Cerebellar nuclear complex (tissue), 1 donor: ENCODE measurements at places on chromosomes 3 and 15.

GRCh38 chr3:71707595-71707994 lies 17.6 kb downstream of the EIF4E3 start:
- DNase-seq, result no peak

GRCh38 chr3:142664819-142665218 lies 59.0 kb upstream of the TRPC1 start:
- no peak for DNase-seq

GRCh38 chr15:53835309-53835708 lies 75.8 kb upstream of the WDR72 start:
- no peak for DNase-seq

DNA sequence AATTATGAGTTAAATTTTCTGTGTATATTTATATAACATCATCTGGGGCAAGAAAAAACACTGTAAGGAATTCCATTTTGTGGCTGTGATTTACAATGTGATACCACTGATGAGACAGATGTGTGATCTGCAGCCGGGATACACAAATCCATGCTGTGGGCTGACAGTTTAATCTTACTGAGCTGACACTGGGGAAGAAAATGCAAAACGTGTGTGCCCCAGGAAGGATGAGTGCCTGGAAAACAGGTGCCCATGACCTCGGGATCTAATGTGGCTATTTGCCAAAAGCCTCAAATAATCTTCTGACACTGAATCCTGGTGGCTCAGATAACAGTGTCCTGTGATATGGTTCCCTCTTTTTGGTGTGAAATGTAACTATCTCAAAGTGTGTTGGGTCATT lies 10.5 kb downstream of the MYRIP start:
- DNase-seq, result no peak

DNA sequence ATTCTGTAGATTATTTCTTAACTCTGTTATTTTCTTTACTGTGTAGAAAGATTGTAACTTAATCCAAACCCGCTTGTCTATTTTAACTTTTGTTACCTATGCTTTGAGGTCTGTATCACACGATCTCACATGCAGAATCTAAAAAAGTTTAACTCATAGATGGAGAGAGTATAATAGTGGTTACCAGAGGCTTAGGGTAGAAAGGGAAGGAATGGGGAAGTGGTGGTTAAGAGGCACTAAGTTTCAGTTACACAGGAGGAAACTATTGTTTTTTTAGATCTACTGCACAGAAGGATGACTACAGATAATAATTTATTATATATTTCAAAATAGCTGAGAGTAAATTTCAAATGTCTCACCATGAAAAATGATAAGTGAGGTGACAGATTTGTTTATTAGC lies 515.2 kb downstream of the RSL24D1 start:
- no peak for DNase-seq

GRCh38 chr15:79004336-79004735 lies 59.5 kb upstream of the CTSH start:
- DNase-seq, result no peak

DNA sequence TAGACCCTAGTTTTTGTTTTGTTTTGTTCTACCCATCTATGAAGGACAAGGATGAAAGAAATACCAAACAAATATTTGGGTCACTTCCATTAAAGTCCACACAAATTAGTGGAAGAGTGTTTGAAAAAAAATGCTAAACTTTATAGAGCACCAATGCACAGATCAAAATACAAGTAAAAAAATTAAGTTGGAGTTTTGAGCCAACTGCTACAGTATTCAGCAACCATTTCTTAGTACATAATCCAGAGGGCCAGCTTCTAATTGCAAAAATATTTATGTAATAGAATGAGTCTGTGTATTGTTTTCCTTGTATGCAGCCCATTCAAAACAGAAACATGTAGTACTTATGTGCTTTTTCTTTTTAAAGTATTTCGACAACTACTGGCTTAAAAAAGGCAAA lies 121.1 kb downstream of the CBLB start:
- no peak for DNase-seq

DNA sequence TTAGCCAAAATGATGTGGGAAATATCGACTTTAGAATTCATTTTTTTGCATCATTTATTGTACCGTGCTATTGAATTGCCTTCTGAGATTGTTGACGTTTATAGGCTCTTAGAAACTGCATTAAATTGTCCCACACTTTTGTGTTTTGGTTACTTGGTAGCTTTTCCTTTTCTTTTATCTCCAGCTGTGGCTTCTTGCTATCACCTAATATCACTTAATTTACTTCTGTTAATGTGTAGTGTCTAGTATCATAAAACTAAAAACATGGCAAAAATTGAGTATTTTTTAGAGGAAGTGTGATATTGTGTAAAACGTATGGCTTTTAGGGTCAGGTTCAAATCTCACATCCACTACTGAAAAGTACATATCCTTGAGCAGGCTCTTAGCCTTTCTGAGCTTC lies 11.2 kb downstream of the TMOD3 start:
- DNase-seq, result no peak

GRCh38 chr3:111773484-111773883 lies 85.6 kb upstream of the PHLDB2 start:
- DNase-seq, result no peak

GRCh38 chr3:24052446-24052845 lies 107.4 kb downstream of the NR1D2 start:
- no peak for DNase-seq

DNA sequence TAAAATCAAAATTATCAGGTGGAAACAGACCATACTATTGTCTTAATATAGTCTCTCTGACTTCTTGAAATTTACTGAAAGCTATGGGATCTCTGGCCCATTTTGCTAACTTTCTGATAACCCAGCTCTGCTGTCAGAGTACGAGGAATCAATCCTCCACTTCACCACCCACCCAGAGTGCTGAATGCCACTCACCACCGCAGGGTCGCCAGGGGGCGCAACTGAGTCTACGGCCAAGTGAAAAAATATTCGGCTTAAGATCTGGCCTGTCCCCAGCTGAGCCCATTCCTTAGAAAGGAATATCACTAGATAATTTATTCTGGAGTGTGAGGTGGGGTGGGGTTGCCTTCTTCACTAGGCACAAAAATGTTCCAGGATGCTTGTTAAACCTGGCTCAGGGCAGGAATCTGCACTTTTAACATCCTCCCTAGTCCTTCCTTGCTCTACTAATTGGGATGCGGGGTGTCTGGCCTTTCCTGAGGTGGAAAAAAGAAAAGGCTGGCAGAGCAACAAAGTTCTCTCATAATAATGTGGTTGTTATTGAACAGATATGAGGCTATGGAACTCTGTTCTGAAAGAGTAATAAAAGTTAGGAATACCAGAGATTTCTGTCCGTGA lies 520.6 kb downstream of the MFSD1 start:
- no peak for DNase-seq

DNA sequence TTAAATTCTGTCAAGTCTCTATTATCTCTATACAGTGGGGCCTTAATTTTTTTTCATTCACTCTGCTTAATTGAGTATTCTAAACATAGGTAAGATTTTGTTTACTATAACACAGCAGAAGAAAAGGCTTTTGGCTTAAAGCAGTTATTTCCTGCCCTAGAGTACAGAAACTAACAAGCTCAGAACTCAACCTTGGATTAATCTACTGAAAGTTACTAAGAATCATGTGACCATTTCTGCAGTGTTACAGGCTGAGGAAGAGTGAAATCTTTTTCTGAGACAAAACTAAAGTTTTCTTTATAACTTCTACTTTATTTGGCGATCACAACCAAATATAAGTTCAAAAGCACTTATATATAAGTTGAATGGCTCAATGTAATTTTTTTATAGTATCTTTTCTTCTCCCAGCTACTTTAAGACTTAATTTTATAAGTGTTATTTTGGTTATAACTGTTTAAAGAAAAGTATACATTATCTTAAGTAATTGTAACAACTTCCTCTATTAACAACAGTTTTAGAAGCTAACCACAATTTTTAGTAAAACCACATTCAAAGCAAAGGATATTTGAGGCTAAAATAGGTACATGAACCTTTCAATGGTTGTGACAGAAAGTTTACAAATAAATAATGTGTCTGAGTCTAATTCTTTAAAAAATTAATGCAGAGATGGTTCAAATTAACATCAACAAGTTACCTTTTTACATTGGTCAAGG lies 240.6 kb upstream of the NAALADL2 start:
- no peak for DNase-seq

GRCh38 chr3:95705786-95706418 lies 1108.5 kb upstream of the EPHA6 start:
- no peak for DNase-seq

DNA sequence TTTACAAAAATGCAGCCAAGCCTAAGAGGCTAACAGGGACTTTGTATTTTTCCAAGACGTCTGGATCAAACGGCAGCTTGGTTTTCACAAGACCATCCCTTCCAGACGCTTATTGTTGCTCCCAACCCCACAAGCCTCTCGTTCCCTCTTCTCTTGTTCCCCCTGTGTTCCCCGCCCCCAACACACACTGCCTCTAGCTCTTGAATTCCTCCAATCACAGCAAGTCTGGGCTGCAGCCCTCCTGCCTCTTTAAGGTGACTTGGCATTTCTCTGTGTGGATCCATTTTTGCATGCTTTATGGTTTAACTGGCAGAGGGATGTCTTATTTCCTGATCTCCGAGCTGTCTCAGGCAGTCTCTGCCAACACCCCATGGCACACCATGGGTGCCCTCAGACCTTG lies 182.2 kb downstream of the ABHD5 start:
- no peak for DNase-seq

DNA sequence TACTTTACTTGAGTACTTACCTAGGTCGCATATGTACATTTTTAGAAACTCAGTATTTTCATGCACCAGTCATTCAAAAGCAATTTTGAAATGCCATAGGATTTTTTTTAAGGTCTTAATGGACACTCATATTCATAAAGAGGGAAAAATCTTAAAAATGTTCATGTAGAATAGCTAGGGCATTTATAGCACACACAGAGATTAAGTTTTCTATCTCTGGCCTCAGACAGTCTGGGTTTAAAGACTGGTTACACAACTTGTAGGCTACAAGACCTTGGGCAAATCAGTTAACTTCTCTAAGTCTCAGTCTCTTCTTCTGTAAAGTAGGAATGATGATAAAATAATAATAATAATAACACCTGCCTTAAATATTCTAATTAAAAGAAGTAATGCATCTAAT lies 48.5 kb upstream of the UBP1 start:
- DNase-seq, result no peak

DNA sequence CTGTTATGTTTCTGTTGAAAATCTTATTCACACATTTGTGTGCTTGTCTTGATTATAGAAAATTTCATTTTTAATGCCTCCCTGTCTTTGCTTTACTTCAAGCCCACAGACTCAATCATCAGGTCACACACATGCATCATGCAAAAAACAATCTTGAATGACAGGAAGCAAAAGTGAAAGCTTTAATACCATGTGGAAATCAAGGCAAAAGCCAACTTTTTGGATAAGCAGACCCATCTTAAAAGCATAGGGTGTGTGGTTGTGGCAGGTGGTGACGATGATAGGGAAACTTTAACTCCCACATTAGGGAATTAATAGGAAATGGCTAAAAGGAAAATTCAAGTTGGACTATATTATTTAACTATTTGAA lies 155.9 kb upstream of the EOMES start:
- DNase-seq, result no peak

DNA sequence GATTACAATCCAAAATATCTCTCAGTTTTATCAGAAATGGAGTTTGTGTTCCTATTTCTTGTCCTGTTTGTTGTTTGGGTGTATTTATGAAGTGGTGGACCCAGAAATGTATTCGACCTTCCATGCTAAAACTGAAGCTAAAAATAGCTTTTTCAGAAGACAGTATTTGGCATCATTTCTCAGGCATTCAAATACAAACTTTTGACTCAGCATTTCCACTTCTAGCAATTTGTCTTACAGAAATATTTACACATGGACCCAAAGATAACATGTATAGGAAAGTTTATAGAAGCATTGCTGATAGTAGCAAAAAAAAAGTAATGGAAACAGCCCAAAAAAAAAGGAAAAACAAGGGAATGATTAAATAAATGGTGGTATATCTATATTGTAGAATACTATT lies 156.3 kb downstream of the HCN4 start:
- DNase-seq, result no peak
